ENCODE measurements at places on chromosomes 7 and 10.

GRCh38 chr10:43044448-43044921 is 32.4 kb upstream of the RET start:
- no peak for DNase-seq

DNA sequence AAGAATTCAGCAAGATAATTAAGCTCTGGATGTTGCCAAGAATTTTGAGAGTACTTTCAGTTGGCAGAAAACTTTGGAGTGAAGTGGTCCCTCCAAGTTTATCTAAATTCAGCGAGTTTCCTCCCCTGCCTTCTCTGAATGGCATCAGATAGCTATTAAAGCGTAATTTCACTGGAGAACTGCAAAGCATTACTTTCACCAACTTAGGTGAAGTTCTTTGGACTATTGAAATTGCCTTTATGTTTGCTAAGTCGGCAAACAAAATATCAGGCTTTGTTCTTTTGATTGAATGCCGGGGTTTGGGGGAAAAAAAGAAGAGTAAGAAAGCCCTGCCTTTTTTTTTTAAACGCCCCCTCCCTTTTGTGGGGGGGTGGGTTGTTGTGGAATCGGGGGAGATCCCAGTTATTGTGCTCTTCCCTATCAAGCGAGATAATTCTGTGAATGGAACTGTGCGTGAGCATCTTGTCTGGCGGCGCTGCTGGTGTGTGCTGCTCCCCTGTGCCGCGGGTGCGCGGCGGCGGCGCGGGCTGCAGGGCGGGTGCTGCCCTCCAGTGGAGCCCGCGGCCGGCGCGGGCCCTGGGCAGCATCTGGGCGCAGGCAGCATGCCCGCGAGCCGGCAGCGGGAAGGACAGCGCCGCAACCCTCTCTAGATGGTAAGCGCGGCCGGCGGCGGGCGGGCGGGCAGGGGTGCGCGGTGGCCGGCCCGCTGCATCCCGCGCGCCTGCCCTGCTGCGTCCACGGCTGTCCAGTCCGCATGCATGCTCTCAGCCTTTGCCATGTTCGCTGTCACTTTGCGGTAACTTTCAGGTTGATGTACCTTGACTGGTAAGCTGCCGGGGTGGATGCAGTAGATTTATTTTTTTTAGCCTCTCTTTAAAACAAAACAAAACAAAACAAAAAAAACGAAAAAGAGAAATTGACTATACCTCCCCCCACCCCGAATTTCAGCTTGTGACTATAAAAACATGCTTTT is 176.5 kb downstream of the TCF7L2 start:
- no peak for DNase-seq

DNA sequence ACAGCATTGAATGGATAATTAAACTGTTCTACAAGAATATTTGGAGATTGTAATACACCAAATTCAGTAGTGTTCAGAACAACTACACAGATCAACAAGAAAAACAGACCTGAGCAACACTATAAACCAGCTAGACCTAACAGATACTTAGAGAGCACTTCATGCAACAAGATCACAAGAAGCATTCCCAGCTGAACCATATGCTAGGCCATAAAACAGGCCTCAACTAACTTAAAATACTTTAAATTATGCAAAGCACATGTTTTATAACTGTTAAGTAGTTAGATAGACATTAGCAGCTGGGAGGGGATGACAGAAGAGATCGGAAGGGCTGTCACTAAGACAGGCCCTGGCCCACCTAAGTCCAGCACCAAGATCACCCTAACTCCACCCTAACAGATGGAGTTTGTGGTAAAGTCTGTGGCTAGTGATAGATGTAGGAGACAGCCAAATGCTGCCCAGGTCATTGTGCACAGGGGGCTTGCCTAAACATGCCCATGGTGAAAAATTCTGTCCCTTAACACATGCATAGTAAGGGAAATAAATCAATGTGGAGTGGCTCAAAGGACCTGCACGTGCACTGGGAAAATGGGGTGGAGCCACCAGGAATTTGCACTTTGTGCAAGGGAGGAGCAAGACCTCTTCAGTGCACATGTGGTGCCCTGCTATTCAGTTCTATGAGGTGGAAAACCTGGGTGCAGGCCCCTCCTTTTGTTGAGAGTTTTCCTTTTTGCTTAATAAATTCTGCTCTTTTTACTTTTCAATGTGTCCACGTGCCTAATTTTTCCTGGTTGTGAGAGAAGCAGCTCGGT is 567.8 kb upstream of the NRG3 start:
- DNase-seq: no peak

DNA sequence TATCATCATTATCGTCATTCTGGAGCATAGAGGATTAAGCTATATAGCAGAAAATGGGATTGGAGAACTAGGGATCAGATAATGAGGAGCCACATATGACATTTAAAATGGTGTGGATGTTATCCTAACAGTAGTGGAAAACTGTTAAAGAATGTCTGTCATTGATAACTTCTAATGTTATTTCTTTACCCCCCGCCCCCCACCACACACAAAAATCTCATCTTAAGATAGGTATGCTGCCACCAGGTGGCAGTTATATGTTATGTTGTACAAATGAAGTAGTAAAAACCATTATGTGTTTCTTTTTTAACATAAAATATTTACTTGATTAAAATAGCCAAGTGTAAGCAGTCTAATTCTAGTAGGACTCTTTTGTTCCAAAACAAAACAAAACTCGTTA is 13.0 kb downstream of the AKAP9 start:
- no peak for DNase-seq

DNA sequence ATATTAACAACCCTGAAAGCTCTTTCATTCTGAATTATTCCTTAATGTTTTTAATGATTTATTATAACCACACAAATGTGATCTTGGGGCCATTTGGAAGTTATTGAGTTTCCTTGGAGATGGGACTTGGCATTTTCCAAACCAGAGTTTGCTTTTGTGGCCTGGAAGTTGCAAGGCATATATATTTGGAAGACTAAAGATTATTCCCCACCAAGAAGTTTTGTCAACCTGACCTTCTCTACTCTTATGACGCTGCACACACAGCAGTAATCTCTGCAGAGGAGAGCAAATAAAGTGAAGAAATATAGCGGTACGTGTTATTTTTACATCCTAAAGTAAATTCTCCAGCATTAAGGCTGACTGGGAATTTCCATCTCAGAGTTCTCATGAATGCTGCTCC is 397.0 kb downstream of the LRMDA start:
- no peak for DNase-seq

DNA sequence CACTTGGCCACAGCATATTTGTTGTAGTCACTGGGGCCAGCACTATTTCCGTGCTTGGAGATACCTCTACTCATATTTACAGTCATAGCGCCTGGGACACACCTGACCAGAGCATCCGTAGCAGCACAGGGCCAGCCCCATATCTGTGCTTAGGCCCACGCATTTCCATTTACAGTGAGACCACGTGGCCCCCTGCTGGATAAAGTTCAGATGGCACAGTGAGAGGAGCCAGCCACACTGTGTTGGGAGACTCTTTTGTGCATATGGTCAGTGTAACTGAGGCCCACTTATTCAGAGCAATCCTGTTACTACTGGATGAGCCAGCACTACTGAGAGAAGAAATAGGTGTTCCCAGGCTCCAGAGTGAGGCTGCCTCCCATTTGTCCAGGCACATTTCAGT is 455.3 kb downstream of the REEP3 start:
- DNase-seq: no peak

- no peak for DNase-seq
Observed at GRCh38 chr7:34357068-34357467, 300.9 kb upstream of the NPSR1 start.

- DNase-seq: no peak
Observed at GRCh38 chr10:16756561-16757221, 60.5 kb downstream of the RSU1 start.

- DNase-seq: no peak
Observed at GRCh38 chr10:132866601-132867381, 75.6 kb downstream of the CFAP46 start.

DNA sequence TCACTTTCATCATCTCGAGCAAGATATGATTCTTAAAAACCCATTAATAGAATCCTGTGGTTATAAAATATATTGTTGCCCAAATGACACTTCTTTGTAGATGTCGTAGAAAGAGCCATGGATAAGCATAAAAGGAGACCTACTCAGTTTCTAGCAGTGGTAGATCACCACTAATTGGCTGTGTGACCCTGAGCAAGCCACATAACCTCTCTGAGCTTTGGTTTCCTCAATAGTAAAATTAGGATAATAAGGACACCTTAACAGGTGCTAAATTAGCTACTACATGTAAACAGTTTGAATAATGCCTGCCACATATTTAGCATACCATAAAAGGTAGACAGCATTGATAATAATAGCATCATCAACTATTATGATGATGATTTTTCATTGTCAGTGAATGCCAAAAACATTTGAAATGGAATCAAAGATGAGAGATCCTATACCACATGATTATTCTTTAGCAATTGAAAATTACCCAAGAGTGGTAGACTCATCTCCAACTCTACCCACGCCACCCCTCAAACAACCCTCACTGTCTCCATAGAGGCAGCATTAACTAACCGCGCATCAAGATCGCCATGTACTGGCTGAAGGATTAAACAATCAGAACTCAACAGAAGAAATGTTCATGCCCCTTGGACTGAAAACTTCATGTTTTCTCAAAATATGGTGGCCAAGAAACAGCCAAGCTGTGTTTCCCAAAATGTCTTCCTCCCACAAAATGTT is 45.8 kb downstream of the CHST15 start:
- no peak for DNase-seq

DNA sequence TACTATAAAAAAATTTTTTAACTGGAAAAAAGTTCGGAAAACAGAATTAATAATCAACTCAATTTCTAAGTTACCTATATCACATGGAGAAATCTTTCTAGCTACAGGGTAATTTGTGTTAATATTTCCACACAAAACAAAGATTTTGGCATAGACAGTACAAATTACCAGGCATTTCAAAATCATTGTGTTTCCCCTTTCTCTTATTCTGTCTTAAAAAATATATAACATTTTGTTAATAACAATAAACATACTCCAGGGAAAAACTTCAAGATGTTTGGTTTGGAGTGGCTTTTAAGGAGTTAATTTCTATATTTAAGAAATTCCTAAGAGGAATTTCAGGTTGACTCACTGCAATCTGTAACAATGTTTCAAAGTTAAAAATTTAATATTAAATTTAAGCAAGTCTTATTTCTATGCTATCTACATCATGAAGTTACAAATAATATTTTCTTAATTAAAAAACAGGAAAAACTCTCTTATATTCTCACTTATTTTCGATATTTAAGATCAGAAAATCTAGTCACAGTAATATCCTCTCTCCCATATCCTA is 132.6 kb downstream of the NRBF2 start:
- no peak for DNase-seq

GRCh38 chr7:130814778-130815335 is 80.8 kb upstream of the KLF14 start:
- DNase-seq: no peak

DNA sequence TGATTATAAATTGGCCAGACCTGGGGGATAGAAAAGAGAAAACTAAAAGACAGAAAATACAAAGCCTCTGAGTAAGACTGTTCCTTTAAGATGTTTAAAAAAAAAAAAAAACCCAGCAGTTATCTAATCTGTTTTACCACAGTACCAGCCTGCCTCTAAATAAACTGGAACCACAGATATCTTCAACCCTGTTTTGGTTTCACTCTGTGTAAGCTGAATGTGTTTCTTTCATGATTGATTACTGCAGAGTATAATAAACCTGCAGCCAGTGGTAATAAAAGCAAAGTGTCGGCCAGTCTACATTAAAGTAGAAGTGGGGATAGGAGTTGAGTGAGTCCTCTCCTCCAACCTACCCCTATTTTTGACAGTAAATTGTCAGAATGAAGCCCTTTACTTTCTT is 40.6 kb downstream of the MGAM2 start:
- no peak for DNase-seq

DNA sequence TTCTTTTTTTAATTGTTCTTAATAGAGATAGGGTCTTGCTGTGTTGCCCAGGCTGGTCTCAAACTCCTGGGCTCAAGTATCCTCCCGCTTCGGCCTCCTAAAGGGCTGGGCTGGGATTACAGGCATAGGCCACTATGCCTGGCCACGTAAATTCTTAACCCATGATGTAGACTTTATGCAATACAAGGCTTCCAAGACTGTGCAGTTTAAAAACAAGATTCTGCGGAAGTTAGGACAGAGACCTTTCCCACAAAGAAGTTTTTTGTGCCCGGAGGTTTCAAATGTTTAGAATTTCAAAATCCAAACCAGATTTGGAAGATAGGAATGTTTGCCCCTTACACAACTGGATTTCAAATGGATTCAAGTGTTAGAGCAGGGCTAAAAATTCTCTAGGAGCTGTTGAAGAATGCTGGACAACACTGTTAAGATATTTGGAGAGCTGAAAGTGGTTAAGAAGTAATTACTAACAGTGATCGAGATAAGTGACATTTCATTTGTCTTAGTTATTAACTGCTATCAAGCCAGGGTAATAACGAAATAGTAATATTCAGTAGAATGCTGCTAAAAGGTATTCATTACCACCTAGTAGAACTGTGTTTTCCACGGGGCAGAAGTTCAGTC is 7.4 kb downstream of the APBB1IP start:
- DNase-seq: no peak

DNA sequence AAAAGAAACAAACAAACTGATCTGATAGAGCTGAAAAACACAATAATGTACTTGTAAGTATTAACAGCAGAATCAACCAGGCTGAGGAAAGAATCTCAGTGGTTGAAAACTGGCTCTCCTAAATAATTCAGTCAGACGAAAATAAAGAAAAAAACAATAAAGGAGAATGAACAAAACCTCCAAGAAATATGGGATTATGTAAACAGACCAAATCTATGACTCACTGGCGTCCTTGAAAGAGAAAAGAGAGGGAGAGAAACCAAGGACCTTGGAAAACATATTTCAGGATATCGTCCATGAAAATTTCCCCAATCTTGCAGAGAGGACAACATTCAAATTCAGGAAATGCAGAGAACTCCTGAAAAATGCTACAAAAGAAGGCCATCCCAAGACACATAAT is 62.9 kb downstream of the FBXL13 start:
- no peak for DNase-seq

DNA sequence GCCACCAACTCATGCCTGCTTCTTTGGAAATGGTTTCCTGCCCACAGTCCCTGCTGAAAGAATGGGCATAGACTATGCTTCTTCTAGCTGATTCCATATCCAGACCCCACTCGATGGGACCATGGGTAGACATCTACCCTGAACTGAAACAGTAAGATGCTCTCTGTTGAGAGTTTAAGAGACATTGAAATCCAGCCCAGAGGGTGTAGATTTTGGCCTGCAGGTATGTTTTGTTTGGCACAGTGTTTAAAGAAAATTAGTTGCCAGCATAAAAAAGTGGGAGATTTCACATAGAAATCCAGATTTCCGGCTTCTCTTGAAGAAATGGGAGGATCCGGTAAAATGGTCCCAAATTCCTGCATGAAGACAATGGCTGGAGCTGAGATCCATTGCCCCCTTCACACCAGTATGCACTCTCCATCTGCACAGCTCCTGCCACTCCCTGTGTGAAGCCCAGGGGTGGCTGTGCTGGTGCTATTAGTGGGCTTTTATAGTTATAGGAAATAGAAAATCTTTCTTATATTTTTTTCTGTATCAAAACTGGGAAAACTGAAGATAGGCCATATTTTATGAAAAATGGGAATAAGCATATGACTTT is 218.1 kb downstream of the PTEN start:
- no peak for DNase-seq

Data from activated CD8-positive, alpha-beta memory T cell treated with anti-CD3 and anti-CD28 coated beads for 1 hour (primary cell).